ENCODE measurements at places on chromosomes 6 and 20.

DNA sequence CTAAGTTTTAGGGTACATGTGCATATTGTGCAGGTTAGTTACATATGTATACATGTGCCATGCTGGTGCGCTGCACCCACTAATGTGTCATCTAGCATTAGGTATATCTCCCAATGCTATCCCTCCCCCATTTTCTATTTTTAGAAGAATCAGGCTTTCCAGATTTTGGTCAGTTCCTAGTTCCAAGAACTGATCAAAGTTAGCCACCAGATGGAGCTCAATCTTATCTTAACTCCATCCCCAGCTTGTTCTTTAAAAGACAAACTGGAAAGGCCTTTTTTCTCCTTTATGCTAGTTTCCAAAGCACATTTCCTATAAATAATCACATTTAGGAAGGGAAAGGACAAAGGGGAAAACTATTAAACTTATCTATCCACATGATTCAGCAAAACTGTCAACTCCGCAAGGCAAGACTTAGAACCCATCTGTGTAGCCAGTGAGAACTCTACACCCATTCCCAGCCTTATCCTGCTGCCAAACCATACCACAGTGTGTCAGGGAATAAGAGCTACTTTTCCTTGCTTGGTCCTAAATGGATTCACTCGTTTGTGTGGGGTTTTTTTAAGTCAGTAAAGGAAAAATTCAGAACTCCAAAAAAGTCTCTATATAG, 22.8 kb upstream of the KHDC1 start:
- no peak overlapping the region for H3K27ac ChIP-seq
- peaks cover 3% of the 10 kb centered on the region for H3K4me1 ChIP-seq
- H3K4me3 ChIP-seq, result no peak overlapping the region
- no peak for DNase-seq
- peaks cover 6% of the 10 kb centered on the region for H3K36me3 ChIP-seq
- no peaks in the 10 kb centered on the region for H3K27me3 ChIP-seq

GRCh38 chr20:15742087-15742486, 831.2 kb downstream of the KIF16B start:
- H3K4me3 ChIP-seq, result no peak overlapping the region
- no peak overlapping the region for H3K27ac ChIP-seq
- no peaks in the 10 kb centered on the region for H3K27me3 ChIP-seq
- DNase-seq, result no peak
- H3K36me3 ChIP-seq, result no peaks in the 10 kb centered on the region

- H3K4me1 ChIP-seq, result peaks cover 18% of the 10 kb centered on the region
- no peak overlapping the region for H3K4me3 ChIP-seq
- no peak overlapping the region for H3K27ac ChIP-seq
- DNase-seq, result no peak
Observed at GRCh38 chr6:154602708-154603107, 92.2 kb upstream of the CNKSR3 start.

DNA sequence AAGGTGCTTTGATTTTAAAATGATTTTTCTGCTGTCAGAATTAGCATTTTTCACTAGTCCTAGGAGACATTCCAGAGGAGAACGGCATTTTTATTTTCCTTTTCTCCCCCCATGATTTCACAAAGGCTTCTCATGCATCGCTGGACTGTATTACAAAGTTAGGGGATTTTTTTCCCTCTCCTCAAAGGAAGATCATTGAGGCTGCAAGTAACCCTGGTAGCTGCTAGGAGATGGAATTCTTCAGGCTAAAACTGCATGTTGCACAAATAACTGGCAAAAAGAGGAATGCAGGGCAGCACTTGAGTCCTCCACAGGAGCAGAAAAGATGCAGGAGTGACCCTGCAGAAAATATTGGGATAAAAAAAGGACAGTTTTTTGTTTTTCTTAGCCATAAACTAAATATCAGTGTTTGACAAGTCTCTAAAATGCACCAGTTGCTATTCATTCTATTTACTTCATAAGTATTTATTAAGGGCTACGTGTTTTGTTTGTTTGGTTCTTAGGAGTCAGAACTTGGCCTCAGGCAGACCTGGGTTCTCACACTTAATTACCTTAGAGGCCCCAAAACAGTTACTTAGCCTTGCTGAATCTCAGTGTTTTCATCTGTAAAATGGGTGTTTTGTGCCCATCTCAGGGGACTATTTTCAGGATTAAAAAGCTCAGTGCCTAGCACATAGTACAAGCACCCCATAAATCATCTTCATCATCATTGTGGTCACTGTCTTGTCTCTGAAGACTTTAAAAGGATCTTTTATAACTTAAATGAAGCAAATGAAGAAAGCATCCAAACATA, 144.5 kb upstream of the ID4 start:
- H3K27ac ChIP-seq, result no peak overlapping the region
- no peaks in the 10 kb centered on the region for H3K4me1 ChIP-seq
- H3K36me3 ChIP-seq, result no peaks in the 10 kb centered on the region
- H3K4me3 ChIP-seq, result no peak overlapping the region
- no peak for DNase-seq

DNA sequence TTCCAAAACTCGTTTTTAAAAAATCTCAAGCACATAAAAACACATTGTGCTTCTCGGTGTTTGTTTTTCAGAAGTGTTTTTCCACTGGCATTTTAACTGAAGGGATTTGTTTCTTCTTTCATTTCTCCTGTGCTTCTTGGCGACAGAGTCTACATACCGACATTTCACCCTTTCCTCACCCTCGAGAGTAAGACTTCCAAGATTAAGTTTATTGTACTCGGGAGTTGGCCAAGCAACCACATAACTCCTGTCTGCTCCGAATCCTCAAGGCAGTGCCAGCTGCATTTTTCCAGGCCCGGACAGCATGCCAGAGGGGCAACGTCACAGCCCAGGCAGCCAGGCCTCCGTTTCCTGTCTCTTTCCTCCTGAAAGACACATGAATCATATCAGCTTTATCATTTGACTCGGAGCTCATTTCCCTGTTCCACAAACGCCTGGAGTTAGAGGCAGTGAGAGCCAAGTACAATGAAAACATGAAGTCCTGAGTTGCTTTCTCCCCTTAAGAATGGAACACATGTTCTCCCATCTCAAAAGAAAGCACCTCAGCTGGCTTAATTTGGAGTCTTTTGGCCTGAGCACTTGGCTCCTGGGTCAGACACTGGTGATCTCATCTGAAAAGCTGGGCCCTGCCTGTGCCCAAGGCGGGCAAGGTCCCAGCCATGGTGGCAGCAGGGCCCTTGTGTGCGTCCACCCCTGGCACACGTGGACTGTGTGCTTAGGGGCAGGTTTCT, 23.2 kb upstream of the FAM50B start:
- no peaks in the 10 kb centered on the region for H3K27me3 ChIP-seq
- no peak for DNase-seq
- no peaks in the 10 kb centered on the region for H3K36me3 ChIP-seq
- no peak overlapping the region for H3K27ac ChIP-seq
- no peaks in the 10 kb centered on the region for H3K4me1 ChIP-seq
- no peak overlapping the region for H3K4me3 ChIP-seq

DNA sequence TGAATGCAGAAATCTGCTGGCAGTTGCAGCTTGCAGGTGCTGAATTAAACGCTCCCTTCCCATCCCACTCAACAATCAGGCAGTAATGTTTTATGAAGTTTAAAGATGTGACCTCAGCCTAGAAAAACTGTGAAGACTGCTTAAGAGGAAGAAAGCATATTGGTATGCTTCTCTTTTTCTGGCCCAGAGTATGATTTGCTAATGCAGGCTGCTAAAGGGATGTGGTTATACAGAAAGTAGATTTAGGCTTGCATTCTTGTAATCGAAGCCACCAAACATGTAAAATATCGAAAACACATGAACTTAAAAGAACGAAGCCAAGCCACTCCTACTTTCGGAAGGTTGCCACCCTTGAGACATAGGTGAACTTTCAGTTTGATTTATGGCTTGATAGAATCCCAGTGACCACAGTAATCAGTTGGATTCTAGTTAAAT, 40.7 kb downstream of the MAP3K5 start:
- H3K36me3 ChIP-seq, result peaks cover 38% of the 10 kb centered on the region
- H3K27ac ChIP-seq, result peak overlapping the region; percentile 89
- H3K4me1 ChIP-seq, result peaks cover 81% of the 10 kb centered on the region
- H3K27me3 ChIP-seq, result no peaks in the 10 kb centered on the region
- peak overlapping the region; percentile 73 for H3K4me3 ChIP-seq

GRCh38 chr6:99780556-99780885, 173.9 kb downstream of the PRDM13 start:
- no peaks in the 10 kb centered on the region for H3K4me1 ChIP-seq
- no peaks in the 10 kb centered on the region for H3K36me3 ChIP-seq
- H3K27ac ChIP-seq, result no peak overlapping the region
- H3K27me3 ChIP-seq, result peaks cover 38% of the 10 kb centered on the region
- no peak overlapping the region for H3K4me3 ChIP-seq

DNA sequence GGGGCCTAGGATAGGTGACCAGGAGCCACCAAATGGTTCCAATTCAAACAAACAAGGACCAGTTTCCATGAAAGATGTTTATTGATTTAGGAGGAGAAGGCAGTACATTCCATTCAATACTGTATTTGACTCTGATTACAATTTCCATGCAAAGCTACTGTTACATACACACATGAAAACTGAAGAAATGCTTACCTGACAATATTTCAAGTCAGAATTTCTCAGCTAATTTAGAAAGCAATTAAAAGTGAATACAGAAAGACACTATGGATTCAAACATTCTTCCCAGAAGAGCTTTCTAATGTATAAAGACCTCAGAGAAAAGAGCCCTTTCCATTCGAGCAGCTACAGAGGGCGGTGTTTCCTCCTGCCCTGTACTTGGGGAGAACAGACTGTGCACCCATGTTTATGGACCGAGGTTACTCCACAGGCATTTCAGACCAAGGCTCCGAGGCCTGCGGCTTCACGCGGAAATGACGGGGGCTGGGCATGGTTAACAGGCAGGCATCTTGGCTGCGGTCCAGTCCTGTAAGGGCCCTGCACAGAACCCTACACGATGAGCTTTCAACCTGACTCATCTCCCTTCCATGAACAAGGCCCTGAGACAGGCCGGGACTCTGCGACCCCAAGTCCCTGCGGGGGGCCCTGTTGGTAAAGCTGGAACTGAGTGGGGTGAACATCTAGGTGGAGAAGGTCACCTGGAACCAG, 25.7 kb upstream of the TCFL5 start:
- H3K4me1 ChIP-seq, result peaks cover 36% of the 10 kb centered on the region
- peaks cover 52% of the 10 kb centered on the region for H3K36me3 ChIP-seq
- peak overlapping the region; percentile 13 for H3K27ac ChIP-seq

GRCh38 chr6:1187293-1188131, 124.4 kb upstream of the FOXQ1 start:
- H3K4me1 ChIP-seq, result no peaks in the 10 kb centered on the region
- DNase-seq, result no peak
- H3K27me3 ChIP-seq, result peaks cover 7% of the 10 kb centered on the region
- no peak overlapping the region for H3K4me3 ChIP-seq
- H3K36me3 ChIP-seq, result no peaks in the 10 kb centered on the region
